NCI-H82 (cell line): ENCODE measurements at places on chromosomes 2 and 18.

- no peak for DNase-seq
These were observed 31.4 kb downstream of the FECH start for GRCh38 chr18:57555134-57555533.

DNA sequence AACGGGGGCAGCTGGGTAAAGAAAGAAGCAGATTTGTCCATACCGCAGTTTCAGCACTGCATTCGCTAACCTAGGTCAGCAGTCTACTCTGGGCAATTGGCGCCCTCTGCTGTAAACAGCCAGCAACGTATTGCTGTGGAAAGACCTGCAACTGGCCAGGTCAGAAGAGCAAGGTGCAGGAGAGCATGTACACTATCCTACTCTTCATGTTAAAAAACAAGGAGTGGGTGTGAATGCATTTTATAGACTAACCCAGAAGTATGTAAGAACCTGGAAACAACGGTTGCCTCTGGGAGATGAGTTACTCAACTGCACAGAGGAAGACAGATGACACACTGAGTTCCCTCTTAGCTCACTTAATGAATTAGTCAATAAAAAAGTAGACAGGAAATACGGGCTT, 6.2 kb downstream of the MRPS5 start:
- peak; percentile 80 for DNase-seq

- DNase-seq = no peak
These were observed 56.4 kb downstream of the ARHGEF4 start for GRCh38 chr2:130892793-130893785.

DNA sequence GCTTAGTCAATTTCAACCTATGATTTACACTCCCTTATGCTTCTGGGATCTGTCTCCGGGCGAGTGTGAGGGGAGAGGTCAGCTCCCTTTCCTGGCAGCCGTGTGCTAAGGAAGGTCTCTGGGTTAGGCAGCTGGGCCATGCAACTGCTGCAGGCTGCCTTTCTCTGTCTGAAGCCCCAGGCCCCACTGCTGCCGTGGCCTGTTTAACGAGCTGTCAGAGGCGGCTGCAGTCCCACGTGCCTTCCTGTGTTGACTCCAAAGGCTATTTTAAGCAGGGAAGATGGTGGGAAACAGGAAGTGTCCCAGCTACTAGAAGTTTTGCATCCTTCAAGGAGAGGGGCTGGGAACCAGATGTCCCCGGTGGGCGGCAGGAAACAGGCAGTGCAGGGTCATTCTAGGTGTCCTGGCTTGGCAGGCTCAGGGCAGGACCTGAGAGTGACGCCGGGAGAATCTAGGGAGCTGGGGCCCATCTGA, 186.4 kb downstream of the TNS1 start:
- no peak for DNase-seq

DNA sequence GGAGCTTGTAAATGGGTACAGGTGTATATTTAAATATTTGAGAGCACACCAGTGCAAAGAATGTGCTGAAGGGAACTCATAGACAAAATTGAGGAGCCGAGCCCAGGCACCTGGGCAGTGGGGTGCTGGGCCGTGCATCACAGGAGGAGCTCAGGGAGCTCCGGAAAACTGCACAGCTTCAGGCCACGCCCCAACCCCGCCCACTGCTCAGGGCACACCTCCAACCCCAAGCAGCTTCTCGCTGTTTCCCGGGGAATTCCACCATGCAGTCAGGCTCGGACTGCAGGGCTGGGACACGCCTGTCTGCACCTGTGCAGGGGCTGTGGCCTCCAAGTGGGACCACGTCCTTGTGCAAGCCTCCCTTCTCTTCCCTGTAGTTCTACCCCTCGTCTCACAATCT, 243.0 kb downstream of the HDAC4 start:
- peak; percentile 38 for DNase-seq

GRCh38 chr2:189951791-189952535, 110.6 kb downstream of the MSTN start:
- DNase-seq = no peak

GRCh38 chr2:16096962-16097361, 156.6 kb downstream of the MYCN start:
- DNase-seq = no peak

GRCh38 chr2:215870088-215870490, 143.3 kb downstream of the MREG start:
- DNase-seq = no peak

DNA sequence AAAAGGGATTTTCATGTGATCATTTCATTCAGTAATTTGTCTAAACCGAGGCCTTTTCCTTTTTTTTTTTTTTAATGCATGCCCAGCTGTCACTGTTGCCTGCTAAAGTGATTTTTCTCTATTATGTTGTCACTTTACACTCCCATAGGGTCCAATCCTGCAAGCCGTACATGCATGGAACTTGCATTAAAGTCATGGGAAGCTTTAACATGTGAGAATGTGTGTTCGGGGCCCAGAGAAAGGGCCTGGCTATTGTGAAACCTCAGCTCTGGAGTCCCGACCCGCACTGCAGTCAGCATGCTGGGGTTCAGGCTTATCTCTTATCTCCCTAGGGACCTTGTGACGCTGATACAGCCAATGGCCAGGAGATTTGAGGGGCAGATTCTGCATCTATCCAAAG, 474.6 kb downstream of the SLC4A3 start:
- peak; percentile 71 for DNase-seq

GRCh38 chr2:182862091-182862490, 4.3 kb downstream of the FRZB start:
- DNase-seq = no peak

GRCh38 chr2:10460366-10460796, 12.3 kb upstream of the ODC1 start:
- DNase-seq = peak; percentile 67

GRCh38 chr18:42549596-42549995, 565.9 kb downstream of the RIT2 start:
- no peak for DNase-seq

- no peak for DNase-seq
These were observed 152.6 kb upstream of the RND3 start for GRCh38 chr2:150640039-150640438.

DNA sequence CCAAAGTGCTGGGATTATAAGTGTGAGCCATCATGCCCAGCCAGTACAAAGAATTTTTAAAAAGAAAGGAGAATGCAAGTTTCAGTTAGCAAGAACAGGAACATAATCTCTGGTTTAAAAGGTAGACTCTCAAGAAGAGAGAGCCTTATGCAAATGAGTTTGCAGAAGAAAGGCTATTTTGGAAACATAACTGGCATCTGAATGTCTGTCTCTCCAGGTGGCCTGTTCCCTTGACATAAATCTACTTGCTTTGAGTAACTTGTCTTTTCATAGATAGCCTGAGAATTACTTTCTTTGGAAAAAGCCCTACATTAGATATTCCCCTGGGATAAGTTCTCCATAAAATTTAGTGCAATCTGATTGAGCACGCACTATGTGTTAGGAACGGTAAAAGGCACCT, 109.6 kb downstream of the ICOS start:
- DNase-seq = no peak
